ENCODE measurements at places on chromosomes 16 and 17.
A peak's percentile ranks its signal among the peaks of the same experiment; 100 is the strongest.

DNA sequence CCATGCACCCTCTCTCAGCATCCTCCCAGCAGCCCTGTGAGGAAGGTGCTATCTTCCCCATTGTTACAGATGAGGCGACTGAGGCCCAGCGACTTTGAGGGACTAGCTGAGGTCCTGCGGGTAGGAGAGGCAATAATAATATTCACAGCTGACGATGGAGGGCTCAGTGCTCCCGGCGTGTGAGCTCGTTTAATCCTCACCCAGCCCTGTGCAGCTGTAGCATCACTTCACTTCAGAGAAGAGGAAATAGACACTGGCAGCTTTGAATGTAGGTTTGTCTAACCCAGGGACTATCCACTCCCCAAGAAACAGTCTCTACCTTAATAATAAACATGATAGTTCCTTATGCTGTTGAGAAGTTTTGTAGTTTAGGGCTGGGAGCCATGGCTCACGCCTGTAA, 21.6 kb downstream of the LASP1 start:
- DNase-seq = no peak

DNA sequence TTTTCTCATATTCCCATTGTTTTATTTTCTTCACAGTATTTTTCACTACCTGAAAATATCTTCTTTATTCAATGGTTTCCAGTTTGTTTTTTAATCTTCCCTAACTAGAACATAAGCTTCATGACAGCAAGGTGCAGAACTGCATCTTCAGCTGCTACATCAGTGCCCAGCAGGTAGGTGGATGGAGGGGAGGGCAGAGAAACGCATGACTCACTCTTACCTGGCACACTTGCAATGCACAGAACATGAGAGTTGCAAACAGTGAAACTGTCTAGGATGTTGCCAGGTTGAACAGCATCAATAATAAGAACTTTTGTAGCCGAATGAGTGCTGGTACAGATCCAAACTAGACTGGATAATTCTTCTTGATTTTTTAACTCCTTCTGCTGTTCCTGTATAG, 127.1 kb downstream of the SPAG9 start:
- no peak for DNase-seq

DNA sequence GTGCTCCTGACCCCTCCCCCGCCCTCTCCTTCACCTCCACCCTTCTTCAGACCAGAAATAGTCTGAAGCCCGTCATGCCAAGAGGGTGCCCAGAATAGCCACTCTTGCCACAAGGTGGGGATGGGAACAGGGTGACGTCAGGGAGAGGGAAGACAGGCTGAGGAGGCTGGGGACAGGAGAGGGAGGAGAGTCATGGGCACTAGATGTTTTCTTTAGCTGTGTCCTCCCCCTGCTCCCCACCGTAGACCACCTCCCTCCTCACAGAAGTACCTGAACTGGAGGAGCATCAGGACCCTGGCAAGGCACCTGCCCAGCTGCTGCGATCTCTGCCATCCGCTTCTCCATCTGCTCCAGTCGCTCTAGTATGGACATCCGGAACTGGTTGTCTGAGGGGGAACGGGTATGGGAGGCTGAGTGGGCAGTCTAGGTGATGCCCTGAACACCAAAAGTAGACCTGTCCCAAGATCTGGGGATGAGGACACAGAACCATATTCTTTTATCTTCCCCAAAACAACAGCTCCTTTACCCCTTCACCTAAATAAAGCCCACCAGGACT, 6.6 kb upstream of the SPAG7 start:
- DNase-seq = no peak

- no peak for DNase-seq
Measured at GRCh38 chr17:8227238-8227581, 16.8 kb upstream of the AURKB start.

- DNase-seq = no peak
Measured at GRCh38 chr16:25614716-25615265, 77.0 kb upstream of the HS3ST4 start.

- no peak for DNase-seq
Measured at GRCh38 chr17:16269658-16270057, 52.6 kb downstream of the PIGL start.

- no peak for DNase-seq
Measured at GRCh38 chr16:28580726-28581315, 16.0 kb downstream of the SULT1A2 start.

DNA sequence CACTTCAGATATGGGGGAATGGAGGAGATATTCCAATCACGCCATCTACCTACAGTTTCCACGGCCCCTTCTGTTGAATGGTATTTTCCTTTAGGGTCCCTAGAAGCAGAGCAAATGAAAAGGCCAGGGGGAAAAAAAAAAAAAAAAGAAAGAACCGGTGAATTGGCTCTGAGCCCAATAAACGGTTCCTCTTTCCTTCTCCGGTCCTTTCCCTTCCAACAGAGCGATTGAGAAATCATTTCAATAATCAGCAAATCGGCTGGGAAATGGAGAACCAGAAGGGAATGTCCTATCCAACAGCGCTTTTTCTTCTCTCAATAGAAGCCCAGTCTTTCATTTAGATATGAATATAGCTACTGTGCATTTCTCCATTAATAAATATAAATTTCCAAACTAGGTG, 26.8 kb upstream of the HOXB13 start:
- DNase-seq = no peak

- no peak for DNase-seq
Measured at GRCh38 chr17:4074831-4075495, 67.9 kb downstream of the ZZEF1 start.

DNA sequence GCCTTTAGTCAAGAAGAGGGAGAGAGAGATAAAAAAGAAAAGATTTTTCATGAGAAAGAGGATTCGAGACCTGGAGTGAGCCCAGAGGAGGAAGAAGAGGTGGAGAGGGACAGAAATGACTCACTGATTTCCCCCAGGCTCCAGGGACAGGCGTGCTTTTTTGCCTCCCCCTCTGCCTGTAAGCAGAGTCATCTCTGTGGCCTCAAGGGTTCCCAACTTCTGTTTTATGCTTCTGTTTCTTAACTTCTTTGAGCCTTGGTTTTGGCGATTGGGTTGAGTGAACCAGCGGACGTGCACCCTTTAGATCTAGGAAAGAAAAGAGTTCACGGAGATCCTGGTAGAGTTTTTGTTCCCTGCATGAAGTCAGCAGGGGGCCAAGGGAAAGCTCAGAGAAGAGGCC, 147.9 kb upstream of the NOL11 start:
- DNase-seq = no peak

GRCh38 chr16:65828296-65828695, 538.2 kb upstream of the CDH5 start:
- peak; percentile 15 for DNase-seq

- peak; percentile 87 for DNase-seq
Measured at GRCh38 chr16:85275533-85276249, 163.4 kb upstream of the CIBAR2 start.

DNA sequence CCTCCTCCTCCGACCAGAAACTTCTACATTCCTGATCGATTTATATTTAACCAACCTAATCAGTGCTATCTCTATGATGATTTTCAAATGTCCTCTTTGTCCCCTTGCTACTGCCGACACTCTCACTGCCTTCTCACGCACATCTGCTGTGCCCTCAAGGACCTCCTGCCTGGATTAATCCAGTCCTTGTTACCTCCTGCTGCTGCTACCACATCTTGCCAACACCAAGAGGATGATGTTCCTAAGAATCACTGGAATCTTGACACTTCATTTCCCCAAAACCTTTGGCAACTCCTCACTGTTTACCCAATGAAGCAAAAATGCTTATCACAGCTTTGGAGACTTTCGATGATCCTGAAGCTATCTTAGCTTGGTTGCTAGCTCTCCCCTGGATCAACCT, 287.3 kb upstream of the AXIN2 start:
- no peak for DNase-seq

DNA sequence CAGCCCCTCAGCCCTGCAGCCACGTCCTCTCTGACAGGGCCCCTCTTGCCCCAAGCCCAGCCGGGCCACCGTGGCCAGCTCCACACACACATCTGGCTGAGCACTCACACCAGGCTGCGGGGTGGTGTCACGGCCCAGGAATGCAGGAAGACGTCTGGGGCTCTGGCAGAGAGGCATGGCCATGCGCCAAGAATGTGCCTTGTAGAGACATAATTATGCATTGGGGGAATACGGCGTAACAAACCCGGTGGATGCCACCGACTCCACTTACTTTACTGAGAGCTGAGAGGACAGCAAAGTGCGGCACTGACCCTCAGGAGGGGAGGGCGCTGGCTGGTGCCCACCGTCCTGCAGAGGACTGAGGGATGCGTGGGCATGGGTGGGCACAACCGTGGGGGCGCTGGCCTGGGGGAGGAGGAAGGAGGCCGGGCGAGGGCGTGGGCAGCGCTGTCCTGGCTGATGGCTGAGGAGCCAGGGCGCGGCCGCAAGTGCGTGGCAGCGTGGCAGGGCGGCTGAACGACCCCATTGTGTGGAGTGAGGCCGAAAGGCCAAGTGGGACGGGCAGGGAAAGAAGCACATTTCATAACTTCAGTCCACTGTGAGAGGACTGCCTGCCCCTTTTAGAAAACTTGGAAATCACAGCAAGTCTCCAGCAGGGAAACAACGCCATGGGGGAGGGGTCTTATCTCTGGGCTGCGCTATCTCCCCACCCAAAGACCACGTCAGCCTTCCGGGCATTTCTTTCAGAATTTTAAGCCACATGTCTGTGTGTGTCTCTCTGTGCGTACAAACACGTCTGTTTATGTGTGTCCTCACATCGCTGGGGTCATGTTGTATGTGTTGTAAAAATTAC, 30.6 kb downstream of the METRNL start:
- DNase-seq = peak; percentile 84

DNA sequence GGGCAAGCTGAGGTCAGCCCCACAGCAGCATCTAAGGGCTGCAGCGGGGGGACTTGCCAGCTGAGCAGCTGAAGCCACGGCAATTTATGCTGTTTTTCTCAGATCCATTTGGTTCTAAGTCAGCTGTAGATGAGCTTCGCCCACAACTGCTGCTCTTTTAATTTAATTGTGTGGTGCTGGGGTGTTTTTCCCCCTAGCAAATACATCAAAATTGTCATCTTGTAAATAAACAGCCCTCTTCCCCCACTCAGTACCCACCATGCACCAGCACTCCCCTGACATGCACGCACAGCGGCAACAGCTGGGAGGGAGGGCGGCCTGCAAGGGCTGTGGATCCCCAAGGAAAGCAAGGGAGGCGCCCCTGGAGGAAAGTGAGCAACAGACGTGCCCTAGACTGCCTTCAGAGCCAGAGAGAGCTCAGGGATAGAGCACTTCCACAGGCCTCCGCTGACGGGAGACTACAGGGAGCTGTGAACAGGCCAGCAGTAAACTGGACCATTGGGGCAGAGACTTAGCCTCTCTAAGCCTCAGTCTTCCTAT, 149.5 kb downstream of the TMEM132E start:
- DNase-seq = no peak

DNA sequence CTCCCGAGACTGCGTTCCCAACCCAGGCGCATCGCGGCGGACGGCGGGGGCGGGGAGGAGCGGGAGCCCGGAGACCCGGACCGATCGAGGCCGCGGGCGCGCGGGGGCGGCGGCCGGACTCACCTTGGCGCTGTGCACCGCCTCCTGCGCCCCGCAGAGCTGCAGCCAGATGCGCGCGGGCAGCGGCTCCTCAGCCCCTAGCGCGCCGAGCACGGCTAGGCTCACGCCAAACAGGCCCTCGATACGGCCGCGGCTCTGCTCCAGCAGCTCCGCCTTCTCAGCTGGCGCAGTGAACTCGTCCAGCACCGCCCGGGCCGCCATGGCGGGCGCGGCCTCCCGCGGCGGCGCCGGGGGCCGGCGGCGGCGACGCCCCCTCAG, 339 bp downstream of the N4BP1 start:
- no peak for DNase-seq

DNA sequence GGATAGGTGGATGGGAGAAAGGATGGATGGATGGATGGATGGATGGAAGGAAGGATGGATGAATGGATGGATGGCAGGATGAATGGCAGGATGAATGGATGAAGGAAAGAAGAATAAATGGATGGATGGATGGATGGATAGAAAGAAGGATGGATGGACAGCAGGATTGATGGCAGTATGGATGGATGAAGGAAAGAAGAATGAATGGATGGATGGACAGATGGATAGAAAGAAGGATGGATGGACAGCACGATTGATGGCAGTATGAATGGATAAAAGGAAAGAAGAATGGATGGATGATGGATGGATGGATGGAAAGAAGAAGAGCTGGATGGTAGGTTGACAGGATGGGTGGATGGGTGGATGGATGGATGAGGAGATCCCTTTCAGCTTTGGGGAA, 9.2 kb upstream of the MYH10 start:
- no peak for DNase-seq

GRCh38 chr16:77076839-77077238, 114.2 kb upstream of the MON1B start:
- no peak for DNase-seq

GRCh38 chr17:78864117-78864516, 23.5 kb upstream of the USP36 start:
- no peak for DNase-seq

- DNase-seq = no peak
Measured at GRCh38 chr17:29190592-29191207, 10.5 kb upstream of the MYO18A start.

DNA sequence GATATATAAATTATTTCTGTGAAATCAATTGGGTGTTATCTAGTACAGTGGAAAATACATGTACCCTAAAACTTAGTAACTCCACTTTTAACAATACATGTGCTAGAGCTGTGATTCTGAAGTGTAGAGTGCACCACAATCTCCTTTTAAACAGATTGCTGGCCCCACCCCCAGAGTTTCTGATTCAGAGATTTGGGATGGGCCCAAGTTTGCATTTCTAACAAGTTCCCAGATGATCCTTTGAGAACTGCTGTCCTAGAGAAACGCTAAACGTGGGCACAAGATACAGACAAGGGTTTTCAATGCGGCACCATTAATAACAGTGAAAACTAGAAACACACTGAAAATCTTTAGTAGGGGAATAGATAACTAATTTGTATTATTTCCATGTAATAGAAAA, 49.2 kb downstream of the NXPH3 start:
- DNase-seq = no peak

DNA sequence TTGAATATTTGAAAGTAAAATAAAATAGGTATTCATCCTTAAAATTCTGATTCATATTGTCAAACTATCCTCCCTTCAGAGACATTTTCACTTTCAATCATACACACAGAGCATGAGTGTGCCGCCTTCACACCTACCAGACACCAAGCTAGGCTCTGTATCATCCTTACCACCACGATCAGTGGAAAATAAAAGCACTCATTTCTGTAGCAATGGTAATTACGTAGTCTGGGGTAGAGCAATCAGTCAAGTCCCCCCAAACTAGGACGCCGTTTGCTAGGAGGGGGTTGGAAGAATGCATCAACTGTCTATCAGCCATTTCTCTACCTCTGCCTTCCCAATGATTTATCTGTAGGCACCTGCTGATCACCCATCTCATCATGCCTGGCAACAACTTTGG, 84.6 kb upstream of the GRIN2A start:
- DNase-seq = no peak

DNA sequence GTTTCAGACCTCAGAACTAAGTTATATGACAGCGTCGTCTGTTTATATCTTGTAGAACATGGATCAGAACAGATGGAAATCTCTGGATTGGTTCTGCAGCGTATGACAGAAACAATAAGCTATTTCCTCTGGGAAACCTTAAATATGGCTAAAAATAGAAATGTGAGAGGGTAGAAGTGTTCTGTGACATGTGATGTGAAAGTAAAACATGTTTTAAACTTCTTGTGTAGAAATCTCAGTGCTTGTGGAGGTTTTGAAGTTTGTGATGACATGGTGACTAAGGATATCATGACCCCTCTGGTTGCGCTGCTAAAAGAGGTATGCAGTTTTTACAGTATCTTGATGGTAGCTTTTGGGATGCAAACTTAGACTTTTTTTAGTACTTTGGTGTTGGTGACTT, 2.8 kb downstream of the HEATR3 start:
- DNase-seq = no peak

GRCh38 chr17:49359990-49360795, 1.9 kb downstream of the ZNF652 start:
- DNase-seq = no peak
